ENCODE measurements at places on chromosomes 4 and X. TPM values are rescaled to one million over a fixed set of nuclear protein-coding genes. Genes with fewer than 3 reads are reported as not detected.

DNA sequence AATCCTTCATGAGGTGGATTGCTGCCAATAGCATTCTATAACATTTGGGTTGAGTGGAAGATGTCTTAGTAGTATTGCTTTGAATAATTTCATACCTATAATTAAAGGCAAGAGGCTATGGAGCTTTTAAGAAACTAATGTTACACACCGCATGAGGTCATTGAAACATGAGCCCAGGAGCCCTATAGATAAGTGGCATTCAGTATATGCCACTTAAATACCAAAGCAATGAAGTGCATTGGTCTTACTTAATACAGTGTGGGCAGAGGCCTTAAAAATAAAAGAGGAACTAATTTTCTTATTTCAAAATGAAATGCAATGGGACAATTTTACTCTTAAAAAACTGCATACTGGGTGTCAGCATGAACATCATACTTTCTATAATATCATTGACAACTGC lies 47.5 kb downstream of the SPATA18 start:
- no peak for ATAC-seq

DNA sequence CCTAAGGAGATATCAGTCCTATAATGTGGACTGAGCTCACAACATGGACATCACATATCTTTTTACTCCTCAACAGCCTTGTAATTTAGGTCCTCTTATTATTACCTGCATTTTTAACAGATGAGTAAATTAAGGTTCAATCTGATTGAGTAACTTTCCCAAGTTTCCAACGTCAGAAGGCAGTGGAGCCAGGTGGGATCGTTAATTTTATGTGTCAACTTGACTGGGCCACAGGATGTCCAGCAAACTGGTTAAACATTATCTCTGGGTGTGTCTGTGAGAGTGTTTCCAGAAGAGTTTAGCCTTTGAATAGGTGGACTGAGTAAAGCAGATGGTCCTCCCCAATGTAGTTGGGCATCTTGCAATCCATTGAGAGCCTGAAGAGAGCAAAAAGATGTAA lies 59.0 kb upstream of the SLIT2 start:
- no peak for ATAC-seq

The GPR82 gene
- 1.1 TPM for total RNA-seq

DNA sequence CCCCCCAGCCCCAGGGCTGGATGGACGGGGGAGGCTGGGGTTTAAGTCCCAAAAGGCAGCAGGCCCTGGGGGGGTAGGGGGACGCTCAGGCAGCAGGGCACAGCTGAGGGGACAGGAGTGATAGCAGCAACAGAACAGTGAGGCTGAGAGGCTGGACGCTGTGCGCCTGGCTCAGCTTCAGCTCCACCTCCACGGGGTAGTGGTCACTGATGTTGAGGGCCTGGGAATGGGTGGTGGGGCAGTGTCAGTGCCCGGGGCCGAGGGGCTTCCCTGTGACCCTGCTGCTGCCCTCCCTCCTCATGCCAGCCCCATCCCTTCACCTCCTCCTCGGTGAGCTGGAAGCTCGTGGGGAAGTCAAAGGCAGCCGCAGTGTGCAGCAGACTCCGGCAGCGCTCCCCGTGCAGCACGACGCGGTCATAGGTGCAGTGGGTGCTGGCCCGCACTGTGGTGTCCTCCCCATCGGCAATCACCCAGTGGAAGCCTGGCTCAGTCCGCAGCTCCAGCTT lies 4.5 kb downstream of the RPL10 start:
- ATAC-seq, result peak; percentile 5

The ARHGAP36 gene
- total RNA-seq, result 0.69 TPM

DNA sequence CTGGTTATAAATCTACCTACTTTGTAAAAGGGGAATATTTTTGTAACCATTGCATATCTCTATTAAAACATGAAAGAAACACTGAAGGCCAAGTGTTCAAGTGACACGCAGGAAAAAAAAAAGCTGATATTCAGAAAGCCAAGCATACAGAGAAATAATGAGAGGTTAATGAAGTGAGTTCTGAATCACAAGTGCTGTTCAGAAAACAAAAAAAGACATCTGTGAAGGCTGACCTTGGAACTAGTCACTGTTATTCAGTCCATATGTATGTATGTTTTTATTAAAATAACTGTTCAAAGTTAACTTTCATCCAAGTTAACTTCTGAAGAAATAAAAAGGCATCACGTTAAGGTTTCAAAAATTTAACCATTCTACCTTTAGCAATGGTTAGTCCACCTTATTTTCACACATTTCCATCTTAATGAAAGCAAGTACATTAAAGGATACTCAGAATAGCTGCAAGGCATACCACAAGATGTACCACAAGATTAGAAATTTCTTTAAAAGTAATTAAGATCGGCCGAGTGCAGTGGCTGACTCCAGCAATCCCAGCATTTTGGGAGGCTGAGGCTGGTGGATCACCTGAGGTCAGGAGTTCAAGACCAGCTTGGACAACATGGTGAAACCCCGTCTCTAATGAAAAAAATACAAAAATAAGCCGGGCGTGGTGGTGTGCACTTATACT lies 31.4 kb downstream of the SH3RF1 start:
- no peak for ATAC-seq

DNA sequence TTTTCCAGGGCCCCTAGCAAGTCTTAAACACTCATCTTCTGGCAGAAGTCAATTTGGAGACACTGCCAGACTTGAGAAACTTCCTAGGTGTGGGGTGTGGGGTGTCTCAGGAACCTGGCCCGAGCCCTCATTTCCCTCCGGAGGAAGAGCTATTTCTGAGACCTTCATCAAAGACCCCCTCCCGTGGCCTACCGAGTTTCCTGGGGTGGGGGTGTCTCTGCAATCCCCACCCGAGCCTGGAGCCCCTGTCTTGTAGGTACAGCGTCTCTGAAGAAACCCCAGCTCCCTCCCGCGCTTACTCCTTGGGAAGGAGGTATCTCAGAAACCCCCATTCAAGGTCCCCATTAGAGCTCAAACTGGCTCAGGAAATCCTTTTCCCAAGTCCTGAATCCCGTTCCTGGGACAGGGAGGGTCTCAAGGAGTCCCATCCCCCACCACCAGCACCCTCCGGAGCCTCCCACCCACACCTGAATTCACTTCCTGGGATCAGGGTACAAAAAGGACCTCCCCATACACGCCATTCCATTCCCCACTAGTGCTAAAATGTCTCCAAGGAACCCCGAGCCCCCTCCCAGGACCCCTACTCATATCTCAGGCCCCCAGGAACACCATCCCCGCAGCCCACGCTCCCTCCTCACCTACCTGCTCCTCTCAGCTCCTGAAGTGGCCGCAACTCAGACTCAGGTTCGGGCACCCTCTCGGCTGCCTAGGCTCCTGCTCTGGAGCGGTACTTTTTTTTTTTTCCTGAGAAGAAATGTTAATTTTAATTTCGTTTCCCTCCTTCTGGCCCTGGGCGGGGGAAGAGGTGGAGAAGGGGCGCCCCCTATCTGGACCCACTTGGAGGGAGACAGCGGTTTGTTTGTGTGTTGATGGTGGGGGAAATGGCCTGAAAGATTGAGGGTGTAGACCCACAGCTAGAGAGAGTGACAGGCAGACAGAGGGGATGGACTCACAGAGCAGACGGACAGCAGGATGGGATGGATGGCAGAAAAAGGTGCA lies 1.1 kb downstream of the SLC38A5 start:
- ATAC-seq, result no peak

- ATAC-seq, result no peak
Observed at GRCh38 chrX:10847333-10847732, 226.9 kb upstream of the MID1 start.

DNA sequence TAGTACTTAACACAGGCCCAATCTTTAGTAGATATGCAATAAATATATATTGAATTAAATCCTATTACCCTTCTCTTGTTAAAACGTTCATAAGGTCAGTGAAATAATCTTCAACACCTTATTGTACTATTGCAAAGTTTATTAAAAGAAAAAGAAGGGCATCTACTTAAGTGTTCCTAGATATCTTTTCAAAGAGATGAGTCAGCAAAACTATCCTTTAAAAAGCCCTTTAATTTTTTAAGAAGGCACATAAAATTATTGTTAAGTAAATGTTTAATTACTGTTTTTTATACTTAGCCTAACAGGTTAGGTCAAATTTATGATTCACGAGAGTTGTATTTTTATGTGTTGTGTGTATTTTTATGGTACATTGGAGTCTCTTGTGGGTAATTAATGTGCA lies 77.3 kb upstream of the PPP1R2C start:
- no peak for ATAC-seq

GRCh38 chr4:40934676-40935075 lies 184.9 kb downstream of the NSUN7 start:
- no peak for ATAC-seq

GRCh38 chr4:163090997-163091684 lies 75.5 kb downstream of the NAF1 start:
- ATAC-seq, result no peak

GRCh38 chr4:88706574-88706973 lies 8.9 kb upstream of the NAP1L5 start:
- no peak for ATAC-seq

The LANCL3 gene
- total RNA-seq, result 1.9 TPM

The DGAT2L6 gene
- total RNA-seq, result not detected

DNA sequence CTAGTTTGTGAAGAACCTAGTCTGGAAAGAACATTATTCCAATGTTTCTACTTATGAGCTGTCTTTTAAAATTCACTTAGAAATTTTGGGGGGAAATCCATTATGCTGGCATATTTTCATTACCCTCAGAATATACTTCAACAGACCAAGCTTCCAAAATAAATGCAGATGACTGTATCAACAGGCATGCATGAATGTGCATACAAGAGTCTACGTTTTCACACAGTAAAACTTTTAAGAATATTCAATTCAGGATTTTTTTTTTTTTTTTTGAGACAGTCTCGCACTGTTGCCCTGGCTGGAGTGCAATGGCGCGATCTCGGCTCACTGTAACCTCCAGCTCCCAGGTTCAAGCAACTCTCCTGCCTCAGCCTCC lies 49.7 kb downstream of the ABCG2 start:
- no peak for ATAC-seq

The CT45A5 gene
- not detected for total RNA-seq

- ATAC-seq, result no peak
Observed at GRCh38 chr4:15186149-15186548, 183.9 kb downstream of the CPEB2 start.

GRCh38 chrX:40012868-40013265 lies 84.9 kb downstream of the BCOR start:
- peak; percentile 15 for ATAC-seq

- no peak for ATAC-seq
Observed at GRCh38 chrX:155235891-155236290, 19.6 kb downstream of the VBP1 start.

The F11 gene
- total RNA-seq, result 0.30 TPM

GRCh38 chr4:74097631-74098426 lies 1.2 kb downstream of the CXCL2 start:
- ATAC-seq, result no peak

DNA sequence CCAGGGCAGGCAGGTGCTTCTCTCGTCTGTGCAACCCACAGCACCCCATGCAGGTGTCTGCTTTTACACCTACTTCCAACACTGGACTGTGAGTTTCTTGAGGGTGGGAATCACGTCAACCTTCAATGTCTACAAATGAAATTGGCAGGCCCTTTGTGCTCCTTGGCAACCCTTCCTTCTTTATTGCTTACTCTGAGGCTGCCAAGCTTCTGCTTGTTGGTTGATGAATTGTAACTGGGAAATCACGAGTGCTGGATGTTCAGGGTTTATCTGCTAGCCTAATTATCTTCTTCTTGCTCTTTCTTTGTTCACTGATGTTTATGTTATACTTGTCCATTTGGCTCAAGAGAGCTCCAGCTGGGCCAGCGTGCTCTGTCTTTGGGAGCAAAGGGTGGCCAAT lies 2.5 kb upstream of the DGAT2L6 start:
- no peak for ATAC-seq

DNA sequence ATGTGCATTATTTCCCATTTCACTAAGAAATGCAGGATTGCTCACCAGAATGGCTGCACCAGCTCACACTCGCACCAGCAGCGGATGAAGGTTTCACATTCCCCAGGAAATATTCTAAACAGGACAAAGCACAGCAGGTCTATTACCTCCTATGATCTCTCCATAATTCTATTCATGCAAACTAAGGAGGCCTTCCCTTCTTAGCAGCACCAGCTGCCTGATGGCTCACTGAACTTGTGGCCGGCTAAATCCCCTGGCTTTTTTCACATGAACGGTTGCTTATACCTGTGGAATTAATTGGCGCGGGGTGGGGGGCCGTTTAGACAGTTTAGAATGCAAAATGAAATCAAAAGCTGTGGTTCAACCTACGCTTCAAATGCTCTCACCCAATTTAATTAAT lies 73.5 kb upstream of the SRD5A3 start:
- ATAC-seq, result no peak

DNA sequence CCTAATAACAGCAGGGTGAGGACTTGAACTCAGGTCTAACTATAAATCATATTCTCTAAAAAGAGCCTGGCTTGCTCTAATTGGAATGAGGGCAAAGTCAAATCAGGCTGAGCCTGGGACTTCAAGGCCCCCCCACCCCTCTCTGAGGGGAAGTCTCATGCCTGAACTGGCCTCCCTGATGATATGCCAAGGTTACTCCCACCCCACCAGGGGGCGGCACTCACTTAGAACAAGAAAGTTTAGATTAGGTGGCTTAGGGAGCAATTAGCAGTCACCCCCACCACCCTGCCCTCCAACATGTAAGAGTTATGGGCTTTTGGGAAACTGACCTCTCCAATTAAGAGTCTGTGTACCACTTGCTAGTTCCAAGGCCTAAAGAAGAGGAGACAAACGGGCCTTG lies 2.7 kb downstream of the FOXO4 start:
- no peak for ATAC-seq

The TMPRSS11A gene
- total RNA-seq, result 0.49 TPM

All from motor neuron (in vitro differentiated cells).